CD4-positive, alpha-beta memory T cell (primary cell): ENCODE measurements at places on chromosomes 7 and 10. TPM values are rescaled to one million over a fixed set of nuclear protein-coding genes. Genes with fewer than 3 reads are reported as not detected.

DNA sequence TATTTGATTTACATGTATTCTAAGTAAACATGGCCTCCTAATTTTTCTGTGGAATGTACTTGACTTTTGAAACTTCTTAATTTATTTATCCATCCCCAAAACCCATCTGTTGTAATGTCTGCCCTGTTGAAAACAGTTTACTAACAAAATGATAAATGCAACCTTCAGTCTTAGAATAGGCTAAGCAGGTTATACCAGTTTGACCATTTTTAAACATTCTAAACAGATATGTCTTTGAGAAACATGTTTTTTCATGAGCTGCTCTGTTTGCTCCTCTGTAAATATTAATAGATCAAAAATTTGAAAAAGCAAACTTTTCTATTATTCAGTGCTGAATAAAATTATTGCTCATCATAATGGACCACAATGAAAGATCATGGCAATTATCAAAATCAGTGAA lies 33.4 kb upstream of the NRBF2 start:
- DNase-seq: no peak

DNA sequence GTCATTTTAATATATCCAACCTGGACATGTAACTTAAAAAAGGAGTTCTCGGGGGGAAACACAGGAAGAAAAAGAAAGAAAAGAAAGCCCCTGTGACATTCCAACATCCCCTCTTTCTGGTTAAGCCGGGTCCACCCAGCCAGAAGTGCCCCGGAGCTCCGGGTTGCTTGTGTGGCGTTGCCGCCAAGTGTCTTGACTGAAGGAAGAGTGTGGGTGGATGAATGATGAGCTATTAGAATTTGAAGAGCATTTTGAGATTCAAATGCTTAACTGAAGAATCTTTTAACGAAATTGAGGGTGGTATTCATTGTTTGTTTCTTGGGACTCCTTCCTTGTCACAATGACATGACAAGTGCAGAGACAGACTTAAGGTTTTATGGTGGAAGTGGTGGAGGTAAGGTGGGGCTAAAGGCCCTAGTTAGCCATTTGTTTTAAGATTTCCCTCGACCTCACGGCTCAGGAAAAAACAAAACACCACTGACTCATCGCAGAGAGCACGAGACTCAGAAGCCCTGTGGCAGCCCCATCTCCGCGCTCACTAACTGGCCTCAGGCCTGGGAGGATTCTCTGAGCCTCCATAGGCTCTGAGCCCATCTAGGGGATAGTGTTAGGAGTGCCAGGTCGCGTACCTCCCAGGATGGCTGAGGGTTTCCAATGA lies 1.8 kb upstream of the GLI3 start:
- no peak for DNase-seq

GRCh38 chr7:150432915-150433892 lies 17.2 kb upstream of the GIMAP8 start:
- no peak for DNase-seq

DNA sequence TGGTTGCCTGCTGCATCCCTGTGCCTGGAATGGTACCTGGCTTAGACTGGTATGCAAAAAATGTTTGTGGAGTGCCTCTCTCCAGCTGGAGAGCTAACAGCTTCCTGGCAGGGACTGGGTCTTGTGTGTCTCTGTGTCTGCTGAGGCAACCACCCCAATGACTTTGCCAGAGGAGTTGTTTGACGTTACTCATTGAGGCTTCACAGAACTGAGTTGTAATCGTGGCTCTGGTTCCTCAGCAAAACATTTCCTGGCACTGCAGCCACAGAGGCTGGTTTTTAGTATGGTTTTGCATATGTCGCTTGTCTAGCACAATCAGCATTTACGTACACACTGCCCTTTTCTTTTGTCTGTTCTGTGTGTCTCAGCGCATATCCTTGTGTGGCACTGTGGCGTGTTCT lies 7.5 kb downstream of the ZNF282 start:
- DNase-seq: no peak

DNA sequence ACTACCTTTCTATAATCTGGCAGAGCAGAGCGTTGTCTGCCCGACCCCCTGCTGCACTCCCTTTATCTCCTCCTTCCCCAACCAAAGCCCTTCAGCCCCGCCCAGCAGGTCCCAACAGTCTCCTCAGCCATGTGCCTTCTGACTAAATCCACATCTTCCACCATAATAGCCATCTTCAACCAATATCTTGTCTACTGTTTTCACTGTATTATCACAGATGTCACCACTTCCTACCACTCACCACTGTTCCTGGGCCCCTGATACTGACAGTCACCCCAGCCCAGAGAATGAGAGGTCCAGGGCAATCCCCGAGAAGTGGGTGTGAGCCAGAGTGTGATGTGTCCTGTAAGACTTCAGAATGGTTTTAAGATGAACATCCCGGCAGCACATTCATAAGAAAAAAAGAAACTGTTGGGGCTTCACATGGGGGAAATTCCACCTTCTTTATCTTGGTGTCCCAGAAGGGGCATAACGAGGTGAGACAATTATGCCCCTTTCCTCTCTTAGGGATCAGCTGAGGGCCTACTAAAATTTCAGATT lies 25.3 kb downstream of the CCDC6 start:
- DNase-seq: peak; percentile 66

CTAGE4 gene
- 5.4 TPM for total RNA-seq

ST8SIA6 gene
- 0.52 TPM for total RNA-seq

MSMB gene
- total RNA-seq: not detected

SPDYE2 gene
- total RNA-seq: 0.20 TPM
